ENCODE measurements at places on chromosomes 3 and 15.
A peak's percentile ranks its signal among the peaks of the same experiment; 100 is the strongest.

GRCh38 chr3:27454914-27455313 lies 29.3 kb downstream of the SLC4A7 start:
- no peaks in the 10 kb centered on the region for H3K36me3 ChIP-seq
- H3K27ac ChIP-seq: 0 out of 2 replicates have a peak overlapping the region, but pooled peaks have one; percentile 21

DNA sequence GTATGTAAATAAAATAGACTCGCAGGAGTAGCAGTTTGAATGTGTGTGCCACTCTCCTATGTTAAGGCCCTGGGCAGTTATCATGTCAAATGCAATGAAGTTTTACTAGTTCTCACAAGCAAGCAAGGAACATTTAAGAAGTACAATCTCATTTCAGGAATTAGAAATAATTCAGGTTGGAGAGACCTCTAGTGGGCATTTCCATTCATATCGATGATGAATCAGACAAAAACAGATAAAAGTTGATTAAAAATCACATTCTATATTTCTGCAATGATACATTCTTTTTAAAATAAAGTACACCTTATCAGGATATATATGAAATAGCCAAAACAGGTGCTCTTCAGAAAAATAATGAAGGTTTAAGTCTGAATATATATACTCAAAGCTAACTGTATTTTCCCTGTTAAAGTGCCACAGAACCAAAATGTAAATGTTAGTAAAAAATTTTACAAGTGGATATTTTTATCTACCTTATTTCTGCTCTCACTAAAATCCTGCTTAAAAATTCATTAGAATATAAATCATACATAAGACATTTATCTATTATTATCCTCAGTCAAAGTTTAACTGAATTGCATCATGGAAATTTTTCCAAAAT lies 492.4 kb upstream of the FRG2C start:
- H3K27ac ChIP-seq: 0 out of 2 replicates have a peak overlapping the region, but pooled peaks have one; percentile 7
- no peaks in the 10 kb centered on the region for H3K36me3 ChIP-seq
- H3K27me3 ChIP-seq: no peaks in the 10 kb centered on the region
- no peak overlapping the region for H3K4me3 ChIP-seq

DNA sequence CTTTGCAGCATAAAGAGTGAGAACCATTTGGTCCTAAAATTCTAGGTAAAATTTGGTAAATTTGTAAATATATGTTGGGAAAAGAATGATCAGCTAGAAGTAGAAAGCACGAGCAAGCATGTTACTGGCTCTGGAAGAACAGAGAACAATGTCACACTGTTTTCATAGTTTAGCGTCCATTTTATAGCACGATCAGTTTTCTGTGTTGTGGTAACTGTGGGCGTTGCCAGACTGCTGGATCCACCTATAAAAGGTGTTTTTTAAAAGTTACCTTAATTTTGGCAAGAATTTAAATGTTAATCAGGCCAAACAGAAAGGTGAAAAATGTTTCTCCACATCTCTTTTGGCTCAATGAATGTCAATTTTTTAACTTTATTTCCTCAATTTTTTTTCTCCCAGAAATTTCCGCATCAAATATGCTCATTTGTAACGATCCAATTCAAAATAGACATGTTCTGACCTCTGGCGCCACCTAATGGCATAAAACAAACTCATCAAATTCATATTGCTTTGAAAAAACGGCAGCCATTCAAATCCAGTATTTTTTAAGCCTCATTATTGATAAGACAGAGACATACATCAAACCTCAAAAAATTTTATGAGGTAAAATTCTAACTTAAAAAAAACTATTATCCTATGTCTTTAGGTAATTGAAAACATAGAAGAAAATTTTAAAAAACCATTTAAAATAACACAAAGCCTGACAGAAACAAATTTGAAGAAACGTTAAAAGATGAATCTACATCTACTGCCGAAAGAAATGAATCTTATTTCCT lies 5.5 kb upstream of the GP5 start:
- peaks cover 7% of the 10 kb centered on the region for H3K27me3 ChIP-seq
- H3K36me3 ChIP-seq: peaks cover 15% of the 10 kb centered on the region
- no peaks in the 10 kb centered on the region for H3K4me1 ChIP-seq
- no peak for DNase-seq
- H3K4me3 ChIP-seq: no peak overlapping the region

- no peaks in the 10 kb centered on the region for H3K27me3 ChIP-seq
- no peak overlapping the region for H3K27ac ChIP-seq
- no peak overlapping the region for H3K4me3 ChIP-seq
- H3K36me3 ChIP-seq: no peaks in the 10 kb centered on the region
- H3K4me1 ChIP-seq: peaks cover 21% of the 10 kb centered on the region
- no peak for DNase-seq
Observed at GRCh38 chr15:29130951-29131839, 138.4 kb downstream of the NSMCE3 start.

DNA sequence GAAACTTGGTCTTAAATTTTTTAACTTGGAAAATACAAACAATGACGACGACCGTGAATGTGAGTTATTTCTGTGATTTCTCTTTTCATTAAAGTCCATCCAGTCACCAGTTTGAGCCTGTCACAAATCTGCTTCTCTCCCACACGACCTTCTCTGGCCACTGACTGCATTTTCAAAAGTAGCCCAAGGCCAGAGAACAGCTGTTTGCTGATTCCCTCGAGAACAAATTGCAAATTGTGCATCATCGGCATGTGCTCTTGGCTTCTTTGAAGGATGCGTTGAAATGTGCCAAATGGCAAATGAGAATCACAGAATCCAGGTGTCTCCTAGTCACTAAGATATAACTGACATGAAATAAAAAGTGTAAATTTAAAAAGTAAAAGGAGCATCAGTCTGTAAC lies 106.4 kb downstream of the AQP9 start:
- H3K4me3 ChIP-seq: no peak overlapping the region
- H3K27ac ChIP-seq: no peak overlapping the region
- peaks cover 3% of the 10 kb centered on the region for H3K27me3 ChIP-seq
- no peak for DNase-seq

All from WTC11 (cell line).